A549 treated with Mapracorat at 1 μM for 4 hours (cell line): ENCODE measurements at places on chromosomes 16 and 17. TPM values are rescaled to one million over a fixed set of nuclear protein-coding genes. Genes with fewer than 3 reads are reported as not detected.

Gene PER1
- 51.7 to 60.6 TPM (median 55.9 TPM) in 5 replicates for total RNA-seq

Gene TBC1D3E
- total RNA-seq, result not detected in 5 replicates

Gene MEFV
- 0.12 TPM in 1 of 5 replicates, not detected in the others for total RNA-seq

Gene SDR42E2
- total RNA-seq, result not detected in 5 replicates

Gene GNG13
- total RNA-seq, result not detected in 5 replicates

Gene SCNN1G
- 1.1 to 1.5 TPM (median 1.4 TPM) in 5 replicates for total RNA-seq

Gene G6PC3
- total RNA-seq, result 117 to 181 TPM (median 160 TPM) in 5 replicates

Gene KIF2B
- total RNA-seq, result not detected in 5 replicates

Gene TVP23C
- total RNA-seq, result 6.9 to 12.6 TPM (median 8.1 TPM) in 5 replicates

Gene CLUH
- 81.9 to 127 TPM (median 115 TPM) in 5 replicates for total RNA-seq

Gene CCL4L2
- total RNA-seq, result not detected in 5 replicates

Gene GGT6
- total RNA-seq, result not detected in 5 replicates

Gene TNFRSF17
- not detected in 5 replicates for total RNA-seq

Gene KRTAP4-5
- total RNA-seq, result not detected in 5 replicates

Gene TEX19
- total RNA-seq, result 0.26 to 0.51 TPM (median 0.39 TPM) in 5 replicates

Gene SBK1
- 0.19 to 0.36 TPM (median 0.26 TPM) in 5 replicates for total RNA-seq

Gene MAP2K3
- 91.5 to 136 TPM (median 103 TPM) in 5 replicates for total RNA-seq

Gene TP53TG3
- total RNA-seq, result 0.17 to 0.81 TPM (median 0.49 TPM) in 4 of 5 replicates, not detected in the other
